T-cell (primary cell): ENCODE measurements at places on chromosomes 5 and 9.

DNA sequence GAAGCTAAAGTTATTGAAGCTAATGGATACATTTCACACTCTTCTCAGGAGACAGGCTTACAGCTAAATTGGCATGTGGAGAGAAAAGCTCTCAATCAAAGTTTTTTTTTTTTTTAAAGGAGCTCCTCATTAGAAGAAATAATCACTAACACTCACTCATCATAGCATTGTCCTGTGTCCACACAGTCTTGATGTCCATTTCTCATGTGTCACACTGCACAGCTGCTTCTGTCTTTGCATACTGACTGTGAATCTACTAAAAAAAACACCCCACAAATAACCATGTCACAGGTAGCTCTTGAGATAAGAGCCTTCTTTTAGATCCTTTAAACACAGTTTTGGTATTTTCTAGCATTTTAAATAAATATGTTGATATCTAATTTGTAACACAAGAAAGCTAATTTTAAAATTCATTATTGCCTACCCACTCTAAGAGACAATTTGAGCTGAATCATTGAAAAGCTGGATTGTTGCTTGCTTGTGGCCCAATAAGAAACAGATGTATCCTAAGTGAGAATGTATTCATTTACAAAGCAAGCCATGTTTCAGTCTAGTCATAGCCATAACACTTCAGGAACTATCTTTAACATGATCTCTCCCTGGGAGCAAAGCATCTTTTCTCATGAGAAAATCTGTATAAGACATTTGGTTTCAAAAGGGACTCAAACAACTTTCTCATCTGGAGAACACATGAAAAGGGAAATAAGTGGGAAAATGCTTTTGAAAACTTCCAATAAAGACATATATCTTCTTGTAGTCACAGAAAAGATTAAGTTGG is 48.1 kb upstream of the PCSK1 start:
- no peak for DNase-seq

DNA sequence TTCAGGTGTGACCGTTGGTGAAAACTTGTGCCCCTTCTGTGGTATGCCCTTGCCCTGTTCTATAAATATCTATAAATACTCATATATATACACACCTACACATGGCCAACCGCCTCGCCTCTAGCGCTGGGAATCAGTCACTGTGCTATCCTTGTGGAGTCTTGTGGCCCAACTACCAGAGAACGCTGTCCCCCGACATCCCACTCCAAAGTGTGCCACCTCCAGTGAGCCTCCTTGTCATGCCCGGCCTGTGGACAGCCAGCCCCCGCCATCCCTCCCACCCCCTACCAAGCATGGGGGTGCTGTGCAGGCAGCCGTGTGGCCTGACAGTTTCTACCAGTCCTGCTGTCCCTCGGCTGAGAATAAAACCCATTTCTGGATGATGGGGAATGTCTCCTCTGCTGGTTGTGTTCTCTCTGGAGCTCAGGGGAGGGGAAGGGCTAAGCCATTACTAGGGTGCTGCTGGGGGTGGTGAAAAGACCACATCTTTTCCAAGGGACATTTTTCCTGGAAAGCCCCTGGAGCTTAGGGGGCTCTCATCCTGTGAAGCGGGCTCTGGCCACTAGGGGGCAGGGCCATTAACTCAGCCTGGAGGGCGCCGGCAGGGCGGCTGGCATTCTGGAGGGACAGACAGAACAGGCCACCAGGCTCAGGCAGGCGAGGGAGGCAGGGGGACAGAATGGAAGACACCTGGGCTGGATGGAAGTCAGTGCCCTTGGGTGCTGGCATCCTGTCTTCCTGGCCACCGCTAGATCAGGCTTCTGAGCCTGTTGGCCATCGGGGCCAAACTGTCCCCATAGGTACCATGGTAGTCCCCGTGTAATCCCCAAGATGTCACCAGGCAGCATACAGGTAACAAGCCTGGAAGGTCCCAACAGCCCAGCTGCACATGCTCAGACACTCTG is 20.7 kb downstream of the GOLGA2 start:
- DNase-seq, result peak; percentile 49

GRCh38 chr5:116475338-116475737 is 99.3 kb downstream of the SEMA6A start:
- DNase-seq, result no peak

DNA sequence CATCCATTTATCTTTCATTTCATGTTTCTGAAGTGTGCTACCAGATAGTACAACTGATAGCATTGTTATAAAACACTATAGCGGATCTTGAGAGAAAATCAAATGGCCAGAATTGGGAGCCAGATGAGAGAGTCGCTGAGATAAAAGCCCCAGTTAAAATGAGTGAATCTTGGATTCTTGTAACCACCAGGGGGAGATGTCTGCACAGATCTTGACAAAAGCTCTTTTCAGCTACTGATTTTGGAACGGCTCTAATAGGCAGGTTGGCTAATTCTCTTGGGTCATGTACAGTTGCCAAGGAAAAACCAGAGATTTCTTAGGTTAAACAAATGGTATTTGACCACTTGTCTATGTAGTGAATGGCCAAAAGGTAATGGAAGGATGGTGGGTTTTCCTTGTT is 21.7 kb downstream of the F2RL2 start:
- no peak for DNase-seq

GRCh38 chr9:134995792-134996120 is 78.0 kb upstream of the FCN1 start:
- no peak for DNase-seq

DNA sequence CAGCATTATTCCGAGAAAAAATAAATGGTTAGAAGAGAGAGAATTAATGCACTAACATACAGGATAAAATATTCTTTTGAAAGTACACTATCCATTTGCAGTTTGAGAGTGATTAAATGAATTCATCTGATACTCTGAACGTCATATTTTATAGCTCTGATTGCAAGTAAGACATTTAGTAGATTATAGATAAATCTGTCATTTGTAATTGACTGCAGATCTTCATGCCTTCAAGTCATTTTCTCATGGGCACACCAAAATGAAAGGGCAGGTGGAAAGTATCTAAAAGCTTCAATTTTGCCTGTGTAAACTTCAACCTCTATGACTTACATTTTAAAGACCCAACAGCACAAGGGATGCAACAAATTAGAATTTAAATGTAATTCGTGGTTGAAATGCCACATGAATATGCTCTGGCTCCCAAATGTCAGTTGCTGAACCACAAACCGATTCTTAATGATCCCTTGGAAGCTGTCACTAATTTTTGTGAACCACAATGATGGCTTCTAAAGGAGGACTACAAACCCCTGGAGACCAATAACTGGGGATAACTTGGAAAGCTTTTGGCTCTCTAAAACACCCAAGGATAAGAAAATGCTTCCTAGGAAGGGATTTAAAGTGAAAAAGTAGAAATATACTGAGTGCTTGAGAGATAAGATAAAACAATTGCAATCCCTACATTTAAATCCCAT is 3.9 kb downstream of the TYRP1 start:
- no peak for DNase-seq

GRCh38 chr9:88303721-88304451 is 84.4 kb upstream of the SPIN1 start:
- no peak for DNase-seq

- no peak for DNase-seq
These were observed 535.8 kb downstream of the EBF1 start for GRCh38 chr5:158563760-158564390.

- no peak for DNase-seq
These were observed 304.7 kb upstream of the NREP start for GRCh38 chr5:112061666-112062065.

- no peak for DNase-seq
These were observed 62.0 kb downstream of the BHMT start for GRCh38 chr5:79173626-79174025.

- DNase-seq, result no peak
These were observed 120.5 kb upstream of the NEK6 start for GRCh38 chr9:124137009-124137943.

DNA sequence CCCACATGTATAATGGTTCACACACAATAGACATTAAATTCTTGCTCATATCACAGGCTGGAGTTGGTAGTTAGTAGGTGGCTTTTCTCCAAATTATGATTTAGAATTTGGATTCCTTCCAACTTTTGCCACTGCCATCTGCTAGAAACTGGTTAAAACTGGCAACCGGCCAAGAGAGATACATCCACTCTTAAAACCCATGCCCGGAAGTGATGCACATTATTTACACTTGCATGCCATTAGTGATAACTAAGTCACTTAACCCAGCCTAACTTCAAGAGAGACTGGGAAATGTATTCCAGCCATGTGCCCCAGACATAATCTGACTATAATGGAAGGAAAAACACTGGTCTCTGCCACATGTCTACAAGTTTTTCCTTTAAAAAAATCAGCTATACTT is 395.7 kb upstream of the SEMA6A start:
- no peak for DNase-seq

DNA sequence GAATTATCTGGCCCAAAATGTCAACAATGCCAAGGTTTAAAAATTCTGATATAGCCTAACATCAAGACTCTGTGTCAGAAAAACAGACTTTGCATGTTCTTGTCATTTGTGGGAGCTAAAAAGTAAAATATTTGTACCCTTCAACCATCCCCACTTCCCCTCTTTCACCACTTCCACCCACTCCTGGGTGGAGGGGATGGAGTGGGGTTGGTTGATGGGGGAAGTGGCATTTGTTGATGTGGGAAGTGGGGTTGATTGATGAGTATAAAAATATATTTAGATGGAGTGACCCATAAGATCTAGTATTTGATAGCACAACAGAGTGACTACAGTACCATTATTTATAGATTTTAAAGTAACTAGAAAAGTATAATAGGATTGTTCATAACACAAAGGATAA is 55.0 kb upstream of the C9orf72 start:
- no peak for DNase-seq

- DNase-seq, result no peak
These were observed 56.4 kb downstream of the LHFPL2 start for GRCh38 chr5:78591972-78592700.
